ENCODE measurements at places on chromosomes 3 and 15.
A peak's percentile ranks its signal among the peaks of the same experiment; 100 is the strongest.

- no peak for DNase-seq
Measured at GRCh38 chr15:73685981-73686380, 1.8 kb downstream of the CD276 start.

DNA sequence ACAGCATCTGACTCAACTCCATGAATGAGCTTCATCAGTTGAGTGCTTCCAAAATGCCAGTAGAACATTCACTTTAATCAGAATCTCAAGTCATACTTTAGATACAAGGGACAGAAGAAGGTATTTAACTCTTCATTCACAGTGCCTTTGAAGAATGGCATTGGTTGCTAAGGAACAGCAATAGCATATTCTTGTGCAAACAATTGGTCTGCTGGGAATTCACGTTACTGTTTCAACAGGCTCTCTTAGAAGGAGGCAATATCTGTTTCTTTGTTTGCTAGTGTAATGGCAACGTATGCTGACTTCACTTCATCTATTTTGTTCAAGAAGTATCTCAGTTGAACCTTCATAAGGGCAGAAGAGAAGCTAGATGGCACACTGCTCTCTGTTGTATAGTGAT, 113.9 kb downstream of the TMEM108 start:
- DNase-seq, result no peak

DNA sequence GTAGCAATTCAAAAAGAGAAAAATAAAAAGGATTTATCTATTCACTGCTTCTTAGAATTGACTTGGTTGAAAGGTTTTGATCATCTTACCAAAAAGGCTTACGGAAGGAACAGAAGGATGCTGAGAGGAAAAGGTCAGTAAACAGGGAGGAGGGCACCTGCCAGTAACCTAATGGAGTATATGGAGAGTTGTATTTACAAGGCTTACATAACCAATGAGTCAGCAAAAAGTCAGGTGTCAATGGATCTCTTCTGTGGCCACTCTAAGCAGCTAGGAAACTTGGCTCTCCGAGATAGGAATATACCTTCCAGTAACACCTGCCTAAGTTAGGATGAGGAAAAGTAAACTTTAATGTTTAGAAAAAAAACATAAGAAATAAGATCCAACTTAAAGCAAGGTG, 80.5 kb upstream of the PLXND1 start:
- peak; percentile 16 for DNase-seq

DNA sequence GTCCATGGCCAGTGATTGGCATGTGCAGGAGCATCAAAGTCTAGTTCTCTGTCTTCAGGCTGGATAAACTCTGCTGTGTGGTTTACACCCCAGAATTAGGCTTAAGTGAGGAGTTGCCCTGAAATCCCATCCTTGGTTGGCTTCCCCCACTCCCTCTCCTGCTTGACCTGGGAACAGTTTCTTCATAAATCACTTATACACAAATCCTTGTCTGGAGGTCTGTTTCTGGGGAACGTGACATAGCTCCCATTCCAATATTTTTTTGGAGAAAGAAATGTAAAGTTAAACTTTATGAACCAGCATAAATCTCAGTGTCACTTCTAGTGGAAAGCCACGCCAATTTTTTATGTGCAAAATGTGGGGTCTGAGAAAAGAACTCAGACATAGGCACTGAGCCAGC, 98.2 kb downstream of the DCLK3 start:
- no peak for DNase-seq

DNA sequence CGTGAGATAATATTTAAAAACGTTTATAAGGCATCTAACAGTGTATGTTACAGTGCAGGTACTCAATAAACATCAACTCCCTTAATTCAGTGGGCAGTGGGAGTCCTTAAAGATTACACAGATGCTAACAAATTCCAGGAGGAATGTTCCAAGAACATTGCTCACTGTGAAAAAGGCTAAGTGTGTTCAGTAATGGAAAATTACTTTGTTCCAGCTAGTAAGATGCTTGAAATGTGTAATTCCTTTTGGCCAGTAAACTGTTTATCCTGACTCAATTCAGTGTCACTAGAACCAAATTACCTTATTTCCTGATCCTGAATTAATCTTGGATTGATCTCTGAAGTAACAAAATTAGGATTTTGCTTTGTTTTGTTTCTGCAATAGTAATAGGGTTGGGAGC, 54.2 kb upstream of the SEMA6D start:
- DNase-seq, result no peak

DNA sequence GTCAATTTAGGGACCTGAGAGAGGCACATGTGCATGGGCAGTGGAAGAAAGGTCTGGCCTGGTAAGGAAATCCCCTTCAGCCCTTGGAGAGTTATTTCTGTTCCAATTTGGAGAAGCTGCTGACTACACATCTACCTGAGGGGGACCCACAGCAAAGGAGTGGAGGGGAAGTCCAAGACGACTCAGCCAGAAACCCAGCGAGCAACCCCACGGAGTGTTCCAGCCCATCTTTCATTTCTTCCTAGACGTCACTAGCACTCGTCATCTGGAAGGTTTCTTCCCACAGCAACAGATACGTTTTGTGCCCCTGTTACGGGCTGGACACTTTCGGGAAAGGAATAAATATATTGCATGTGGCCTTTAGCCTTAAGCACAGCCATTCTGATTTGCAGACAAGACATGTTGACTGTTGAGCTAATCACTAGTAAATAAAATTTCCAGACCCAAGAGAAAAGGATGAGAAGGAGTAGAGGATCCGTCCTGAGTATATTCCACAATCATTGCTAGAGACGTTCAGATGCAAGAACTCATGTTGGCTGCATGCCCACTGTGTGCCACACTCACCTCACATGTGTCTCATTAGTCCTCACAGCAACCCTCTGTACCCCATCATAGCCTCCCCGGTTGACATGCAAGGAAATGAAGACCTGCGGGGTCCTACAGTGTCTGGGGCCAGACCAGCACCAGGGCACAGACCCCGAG, 7.8 kb upstream of the FAM174B start:
- DNase-seq, result no peak

GRCh38 chr15:25171111-25171811, 216.5 kb downstream of the SNRPN start:
- no peak for DNase-seq

DNA sequence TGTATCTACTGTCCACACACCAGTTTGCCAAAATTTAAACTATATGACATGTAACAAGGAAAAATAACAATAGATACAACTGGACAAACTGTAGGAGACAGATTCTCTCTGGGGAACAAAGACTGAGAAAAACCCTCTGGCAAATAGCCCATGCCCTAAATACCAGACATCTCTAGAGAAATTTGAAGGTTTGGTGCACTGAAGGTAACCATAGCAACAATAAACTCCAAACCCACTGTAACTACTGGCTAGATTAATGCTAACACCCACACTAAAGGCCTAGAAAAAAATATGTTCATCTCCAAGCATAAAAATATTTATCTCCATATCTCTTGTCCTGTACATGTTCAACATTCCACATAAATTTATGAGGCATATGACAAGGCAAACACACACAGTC, 267.1 kb downstream of the STXBP5L start:
- no peak for DNase-seq

DNA sequence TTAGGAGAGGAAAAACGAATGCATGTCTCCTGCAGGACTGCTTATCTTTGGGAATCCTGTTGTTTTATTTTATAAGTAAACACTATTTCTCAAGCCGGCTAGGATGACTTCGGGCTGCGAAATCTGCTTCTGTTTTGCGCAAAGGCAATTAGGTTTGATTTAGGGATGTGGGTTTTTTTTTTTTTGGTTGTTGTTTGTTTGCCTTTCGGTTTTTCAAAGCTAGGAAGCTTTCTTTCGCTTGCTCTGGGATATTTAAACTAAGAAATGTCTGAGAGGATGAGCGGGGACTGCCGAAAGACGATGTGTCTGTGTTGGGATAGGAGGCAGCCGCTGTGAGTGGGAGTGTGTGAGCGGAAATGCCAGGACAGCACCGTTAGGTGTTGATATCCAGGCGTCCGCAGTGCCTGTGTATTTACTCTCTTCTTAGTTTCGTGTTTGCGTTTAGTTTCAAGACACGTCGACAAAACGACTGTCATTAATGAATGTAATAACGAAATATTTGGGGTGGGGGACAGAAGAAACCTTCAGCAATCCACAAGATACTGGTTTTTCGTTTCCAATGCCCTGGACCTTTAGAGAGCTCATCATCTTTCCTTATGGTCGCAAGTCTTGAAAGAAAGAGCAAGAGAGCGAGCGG, 604 bp downstream of the ISL2 start:
- peak; percentile 27 for DNase-seq

DNA sequence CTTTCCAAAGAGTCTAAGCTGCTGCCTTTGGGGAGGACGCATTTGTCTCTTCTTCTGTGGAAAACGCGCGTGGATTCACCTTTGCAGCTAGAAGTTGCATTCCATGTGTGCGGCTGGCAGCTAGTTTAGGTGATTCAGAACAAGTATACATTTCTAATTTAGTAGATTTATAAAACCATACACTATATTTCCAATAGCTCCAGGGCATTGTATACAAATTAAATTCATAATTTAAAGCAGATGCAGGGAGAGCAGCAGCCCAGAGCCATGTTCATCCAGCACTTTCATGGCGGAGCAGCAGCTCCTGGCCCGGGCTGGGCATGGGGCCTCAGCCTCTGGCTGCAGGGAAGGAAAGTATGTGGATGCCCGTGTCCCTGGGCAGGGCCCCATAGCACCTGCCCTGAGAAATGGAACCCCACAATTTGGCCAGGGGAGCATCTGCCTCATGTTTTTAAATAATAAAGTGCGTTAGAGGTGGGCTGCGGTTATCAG, 42.8 kb upstream of the SEC22A start:
- DNase-seq, result no peak

DNA sequence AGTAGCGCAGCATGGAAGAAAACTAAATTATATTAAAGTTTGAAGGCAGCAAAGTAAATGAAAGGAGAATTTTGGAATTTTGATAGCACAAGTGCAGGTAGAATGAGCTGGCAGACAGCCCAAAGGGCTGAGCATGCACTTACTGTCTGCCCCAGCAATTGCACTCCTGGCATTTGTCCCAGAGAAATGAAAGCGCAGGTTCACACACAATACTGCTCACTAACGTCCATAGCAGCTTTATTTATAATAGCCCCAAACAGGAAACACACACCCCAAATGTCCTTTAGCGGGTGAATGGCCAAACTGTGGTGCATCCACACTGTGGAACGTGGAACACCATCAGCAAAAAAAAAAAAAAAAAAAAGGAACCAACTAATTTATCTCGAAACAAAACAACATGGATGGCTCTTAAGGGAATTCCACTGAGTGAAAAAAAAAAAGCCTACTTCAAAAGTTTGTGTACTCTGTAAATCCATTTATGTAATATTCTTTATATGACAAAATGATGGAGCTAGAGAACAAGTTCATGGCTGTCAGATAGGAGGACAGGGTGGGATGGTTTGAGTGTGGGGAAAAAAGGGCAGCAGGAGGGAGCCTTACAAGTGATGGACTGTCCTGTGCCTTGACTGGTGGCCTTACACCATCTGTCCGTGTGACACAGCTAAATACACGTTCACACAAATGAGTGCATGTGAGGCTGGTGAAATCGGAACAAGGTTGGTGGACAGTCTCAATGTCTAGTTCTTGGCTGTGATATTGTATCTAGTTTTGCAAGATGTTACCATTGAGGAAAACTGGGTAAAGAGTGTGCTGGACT, 6.0 kb upstream of the TM2D3 start:
- no peak for DNase-seq

DNA sequence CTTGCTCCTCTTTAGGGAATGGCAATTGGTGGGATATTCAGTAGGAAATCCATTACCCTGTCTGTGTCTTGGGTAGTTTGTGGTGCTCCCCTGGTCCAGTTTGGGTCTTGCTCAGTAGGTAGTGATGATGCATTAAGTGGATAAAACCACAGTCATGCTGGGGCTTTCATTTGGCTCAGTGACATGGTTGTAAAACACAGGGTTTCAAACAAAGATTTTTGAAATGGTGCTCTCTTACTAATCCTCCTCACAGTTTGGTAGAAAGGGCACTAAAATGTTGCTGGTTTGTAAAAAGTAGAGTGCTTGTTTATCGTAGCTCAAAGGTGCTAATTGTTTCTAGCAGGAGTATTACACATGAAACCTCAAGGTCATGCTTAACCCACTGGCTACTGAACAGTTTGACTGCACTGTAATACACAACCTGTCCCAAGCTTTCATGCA, 22.9 kb downstream of the BBX start:
- no peak for DNase-seq

DNA sequence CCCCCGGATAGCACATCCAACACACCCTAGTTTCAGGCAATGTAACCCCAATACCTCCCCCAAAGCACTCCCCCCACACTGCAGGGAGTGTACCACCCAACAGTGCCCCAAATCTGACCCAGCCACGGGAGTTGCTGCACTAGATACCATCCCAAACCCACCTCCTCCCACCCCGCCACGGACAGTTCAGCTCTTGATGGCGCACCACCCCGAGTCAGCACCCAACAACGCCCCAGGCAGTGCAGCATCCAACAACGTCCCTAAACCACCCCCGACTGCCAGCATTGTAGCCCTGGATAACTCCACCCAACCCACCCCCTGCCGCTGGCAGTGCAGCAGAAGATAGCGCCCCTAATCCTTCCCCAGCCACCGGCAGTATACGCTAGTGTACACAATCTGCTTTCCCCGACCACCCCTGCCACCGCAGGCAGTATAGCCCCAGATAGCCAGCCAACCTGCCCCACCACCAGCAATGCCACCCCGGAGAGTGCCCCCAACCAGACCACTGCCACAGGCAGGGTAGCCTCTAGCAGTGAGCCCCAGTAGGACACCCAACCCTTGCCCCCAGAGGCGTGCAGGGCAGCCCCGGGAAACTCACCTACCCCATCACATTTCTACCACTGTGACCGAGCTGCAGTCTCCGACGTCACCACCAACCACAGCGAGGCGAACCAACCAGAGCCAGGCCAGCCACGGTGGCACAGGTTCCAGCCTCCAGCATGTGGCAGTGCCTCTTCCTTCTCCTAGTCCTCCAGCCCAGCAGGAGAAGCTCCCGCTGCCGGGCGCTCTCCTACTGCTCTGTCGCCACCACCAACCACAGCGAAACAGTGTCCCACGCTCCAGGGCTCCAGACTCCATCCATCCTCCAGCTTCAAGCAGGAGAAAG, 178.1 kb downstream of the POTEB3 start:
- no peak for DNase-seq

- DNase-seq, result no peak
Measured at GRCh38 chr3:49871531-49872153, 1.9 kb upstream of the CAMKV start.

GRCh38 chr15:99434506-99435112, 131.2 kb upstream of the MEF2A start:
- no peak for DNase-seq

DNA sequence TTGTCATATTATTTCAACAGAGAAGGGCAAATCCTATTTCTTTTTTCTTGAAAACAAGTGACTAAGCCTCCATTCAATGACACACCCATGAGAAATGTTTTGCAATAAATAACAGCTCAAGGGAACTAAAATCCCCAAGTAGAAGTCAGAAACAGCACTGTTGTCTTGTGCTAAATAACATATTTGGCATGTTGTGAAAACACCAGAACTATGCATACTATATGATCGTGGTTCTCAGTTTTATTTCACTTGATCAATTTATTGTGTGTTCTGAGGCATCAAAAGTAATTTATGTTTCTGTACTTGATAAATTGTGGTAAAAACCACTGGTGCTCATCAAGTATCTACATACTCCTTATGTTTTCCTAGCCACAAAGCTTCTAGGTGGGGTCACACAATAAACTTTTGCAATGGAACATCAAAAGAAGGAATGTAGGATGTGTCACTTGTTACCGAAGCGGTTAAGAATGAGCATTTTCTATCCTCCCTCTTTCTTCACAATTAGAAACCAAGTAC, 691.7 kb upstream of the CBLB start:
- no peak for DNase-seq

- DNase-seq, result no peak
Measured at GRCh38 chr3:150613709-150614480, 10.8 kb downstream of the SELENOT start.

Measured in NCI-H2227 treated with DMSO at 0.1 percent for 48 hours (cell line).